Activated CD4-positive, alpha-beta T cell treated with anti-CD3 and anti-CD28 coated beads, Interleukin-2, amount 10 ng/mL, durations not matched to agents 24 days and 14 days (primary cell): ENCODE measurements at places on chromosomes 16 and 17. TPM values are rescaled to one million over a fixed set of nuclear protein-coding genes. Genes with fewer than 3 reads are reported as not detected.

DNA sequence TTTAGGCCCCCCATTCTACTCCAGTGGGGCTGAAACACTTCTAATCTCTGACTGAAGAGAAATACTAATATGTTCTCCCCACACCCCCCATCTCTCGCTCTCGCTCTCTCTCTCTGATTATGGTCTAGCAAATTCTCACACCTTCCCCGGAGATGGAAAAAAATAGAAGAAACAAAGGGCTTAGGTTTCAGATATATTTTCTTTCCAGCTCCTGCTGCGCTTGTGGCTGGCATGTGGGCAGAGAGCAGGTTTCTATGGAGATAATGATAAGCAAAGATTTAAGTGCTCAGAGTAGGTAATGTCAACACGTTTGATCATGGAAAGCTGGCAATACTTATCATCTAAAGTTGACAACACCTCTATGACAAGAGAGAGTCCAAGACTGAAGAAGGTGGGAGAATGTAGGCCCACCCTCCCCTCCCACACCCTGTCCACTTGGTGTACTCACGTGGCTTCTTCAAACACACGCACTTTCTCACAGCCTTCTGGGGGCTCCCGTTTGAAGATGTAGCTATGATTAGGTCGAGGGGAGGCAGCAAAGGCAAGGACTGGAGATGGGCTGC, 8.0 kb upstream of the SLC35B1 start:
- H3K36me3 ChIP-seq: peaks cover 53% of the 10 kb centered on the region
- peaks cover 26% of the 10 kb centered on the region for H3K4me1 ChIP-seq
- H3K27ac ChIP-seq: peak overlapping the region; percentile 88
- peak overlapping the region; percentile 43 for H3K4me3 ChIP-seq
- no peaks in the 10 kb centered on the region for H3K27me3 ChIP-seq

GRCh38 chr17:62780269-62780668, 27.8 kb downstream of the MARCHF10 start:
- H3K27ac ChIP-seq: no peak overlapping the region
- peaks cover 10% of the 10 kb centered on the region for H3K27me3 ChIP-seq
- DNase-seq: no peak
- no peak overlapping the region for H3K4me3 ChIP-seq
- no peaks in the 10 kb centered on the region for H3K4me1 ChIP-seq
- H3K36me3 ChIP-seq: no peaks in the 10 kb centered on the region

DNA sequence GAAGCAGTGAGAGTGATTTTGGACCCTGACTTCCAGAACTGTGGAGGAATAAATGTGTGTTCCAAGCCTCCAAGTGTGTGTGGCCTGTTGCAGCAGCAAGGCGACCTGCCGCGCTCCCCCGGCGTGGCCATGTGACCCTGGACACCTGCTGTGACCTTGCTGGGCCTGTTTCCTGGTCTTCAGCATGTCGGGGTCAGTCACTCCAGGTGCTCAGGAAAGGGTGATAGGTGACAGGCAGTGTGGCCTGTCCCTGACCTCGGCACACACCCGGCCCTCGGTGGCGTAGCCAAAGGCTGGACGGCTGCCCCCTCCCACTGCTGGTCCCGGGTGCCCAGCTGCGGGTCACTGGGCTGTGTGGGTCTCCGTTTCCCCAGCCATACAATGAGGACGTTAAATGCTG, 31.8 kb upstream of the ZNF469 start:
- H3K36me3 ChIP-seq: no peaks in the 10 kb centered on the region
- no peak for DNase-seq

- H3K4me1 ChIP-seq: no peaks in the 10 kb centered on the region
- DNase-seq: no peak
- H3K27ac ChIP-seq: no peak overlapping the region
- peaks cover 7% of the 10 kb centered on the region for H3K36me3 ChIP-seq
Observed at GRCh38 chr17:77513045-77513444, 372.3 kb downstream of the SEC14L1 start.

DNA sequence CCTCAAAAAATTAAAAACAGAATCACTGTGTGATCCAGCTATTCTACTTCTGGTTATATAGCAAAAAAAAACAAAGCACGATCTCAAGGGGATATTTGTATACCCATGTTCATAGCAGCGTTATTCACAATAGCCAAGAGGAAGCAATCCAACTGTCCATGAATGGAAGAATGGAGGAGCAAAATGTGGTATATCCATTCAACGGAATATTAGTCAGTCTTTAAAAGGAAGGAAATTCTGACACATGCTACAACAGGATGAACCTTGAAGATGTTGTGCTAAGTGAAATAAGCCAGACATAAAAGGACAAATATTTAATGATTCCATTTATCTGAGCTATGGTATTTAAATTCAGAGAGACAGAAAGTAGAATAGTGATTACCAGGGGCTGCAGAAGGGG, 4.6 kb upstream of the NOL11 start:
- H3K36me3 ChIP-seq: peaks cover 3% of the 10 kb centered on the region
- H3K27me3 ChIP-seq: peaks cover 4% of the 10 kb centered on the region
- no peak for DNase-seq
- no peak overlapping the region for H3K27ac ChIP-seq
- H3K4me3 ChIP-seq: no peak overlapping the region

DNA sequence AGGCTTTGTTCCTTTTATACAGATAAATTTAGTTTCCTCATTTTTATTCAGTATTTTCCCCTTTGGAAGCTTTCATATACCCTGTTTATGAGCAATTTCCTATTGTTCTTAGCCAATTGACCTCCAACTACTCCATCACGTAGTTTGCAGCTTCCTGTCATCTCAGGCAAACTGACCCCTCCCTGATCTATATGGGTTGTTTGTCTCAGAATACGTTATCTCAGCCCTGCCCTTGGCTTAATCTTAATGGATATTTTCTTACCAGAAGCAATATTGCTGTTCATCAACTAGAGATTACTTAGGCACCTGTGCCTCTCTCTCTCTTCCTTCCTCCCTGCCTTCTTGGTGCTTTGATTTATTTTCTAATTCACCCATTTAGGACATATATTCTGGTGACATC, 81.2 kb downstream of the ZNF18 start:
- no peaks in the 10 kb centered on the region for H3K27me3 ChIP-seq
- H3K4me1 ChIP-seq: no peaks in the 10 kb centered on the region
- no peak for DNase-seq
- H3K4me3 ChIP-seq: no peak overlapping the region
- no peaks in the 10 kb centered on the region for H3K36me3 ChIP-seq

GRCh38 chr16:11010575-11011221, 66.3 kb downstream of the CLEC16A start:
- no peak overlapping the region for H3K4me3 ChIP-seq
- no peaks in the 10 kb centered on the region for H3K27me3 ChIP-seq
- peaks cover 51% of the 10 kb centered on the region for H3K36me3 ChIP-seq
- peaks cover 15% of the 10 kb centered on the region for H3K4me1 ChIP-seq

- DNase-seq: peak; percentile 78
- H3K4me1 ChIP-seq: peaks cover 41% of the 10 kb centered on the region
- H3K27me3 ChIP-seq: peaks cover 8% of the 10 kb centered on the region
- H3K4me3 ChIP-seq: peak overlapping the region; percentile 83
Observed at GRCh38 chr16:3022684-3023414, 893 bp downstream of the HCFC1R1 start.

- DNase-seq: no peak
- no peak overlapping the region for H3K4me3 ChIP-seq
- no peaks in the 10 kb centered on the region for H3K27me3 ChIP-seq
- peaks cover 4% of the 10 kb centered on the region for H3K4me1 ChIP-seq
- no peak overlapping the region for H3K27ac ChIP-seq
- no peaks in the 10 kb centered on the region for H3K36me3 ChIP-seq
Observed at GRCh38 chr16:72769876-72770275, 278.1 kb downstream of the ZFHX3 start.

GRCh38 chr17:61072648-61073047, 327.0 kb upstream of the TBX2 start:
- DNase-seq: no peak
- no peaks in the 10 kb centered on the region for H3K27me3 ChIP-seq
- no peak overlapping the region for H3K4me3 ChIP-seq
- no peaks in the 10 kb centered on the region for H3K36me3 ChIP-seq
- H3K4me1 ChIP-seq: no peaks in the 10 kb centered on the region

The TPSG1 gene
- not detected in 2 replicates for total RNA-seq
